ENCODE measurements at places on chromosomes 4 and X.

- DNase-seq, result peak; percentile 98
Observed at GRCh38 chrX:48003758-48004457, at the start of gene ZNF182. TSS of gene ZNF182 (minus strand) at chrX:48003989. CDS start at chrX:48002609, 1,380 bp downstream.

- no peak for DNase-seq
Observed at GRCh38 chr4:2231082-2231481, 10.8 kb downstream of the HAUS3 start.

DNA sequence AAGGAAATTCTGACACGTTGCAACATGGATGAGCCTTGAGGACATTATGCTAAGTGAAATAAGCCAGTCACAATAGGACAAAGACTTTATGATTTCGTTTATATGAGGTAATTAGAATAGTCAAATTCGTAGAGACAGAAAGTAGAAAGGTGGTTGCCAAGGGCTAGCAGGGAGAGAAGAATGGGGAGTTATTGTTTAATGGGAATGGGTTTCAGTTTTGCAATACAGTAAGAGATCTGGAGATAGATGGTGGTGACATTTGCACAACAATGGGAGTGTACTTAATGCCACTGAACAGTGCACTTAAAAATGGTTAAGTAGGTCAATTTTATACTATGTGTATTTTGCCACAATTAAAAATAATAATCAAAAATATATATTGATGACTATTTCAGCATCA is 43.4 kb upstream of the TMEM154 start:
- DNase-seq, result no peak

DNA sequence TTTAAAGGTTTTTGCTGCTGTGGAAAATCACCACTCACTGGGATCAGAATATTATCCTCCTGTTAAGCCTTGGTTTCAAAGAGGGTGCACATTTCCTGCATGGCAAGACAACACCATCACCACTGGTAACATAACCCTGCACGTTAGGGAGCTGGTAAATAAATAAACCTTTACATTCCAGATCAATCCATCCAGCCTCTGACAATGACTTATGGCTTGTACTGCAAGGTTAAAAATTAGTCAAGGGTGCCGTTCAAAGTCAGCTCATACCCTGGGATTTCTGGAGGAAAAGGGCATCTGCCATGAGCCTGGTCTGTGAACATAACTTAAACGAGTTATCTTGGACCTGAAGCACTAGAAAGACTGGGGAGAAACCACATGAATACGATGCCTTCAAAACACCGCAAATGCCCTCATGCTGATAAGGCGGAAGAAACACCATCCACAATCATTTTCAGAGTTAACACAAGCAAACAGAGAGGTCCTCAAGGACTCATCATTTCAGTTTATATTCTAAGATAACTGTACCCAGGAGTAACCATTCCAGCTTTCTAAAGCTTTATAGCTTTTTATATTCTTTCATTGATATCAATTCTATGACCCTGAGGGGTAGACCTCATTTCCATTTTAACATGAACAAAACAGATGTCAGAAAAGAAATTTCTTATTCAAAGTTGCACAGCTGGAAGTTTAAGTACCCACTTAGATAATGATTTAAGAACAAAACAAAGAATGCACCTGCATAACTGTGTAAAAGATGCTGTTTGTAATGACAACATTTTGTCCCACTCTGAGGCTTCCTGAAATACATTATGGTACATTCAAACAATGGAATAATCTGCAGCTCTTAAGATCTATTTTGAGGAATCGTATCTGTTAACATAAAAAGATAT is 103.1 kb downstream of the NPNT start:
- no peak for DNase-seq

DNA sequence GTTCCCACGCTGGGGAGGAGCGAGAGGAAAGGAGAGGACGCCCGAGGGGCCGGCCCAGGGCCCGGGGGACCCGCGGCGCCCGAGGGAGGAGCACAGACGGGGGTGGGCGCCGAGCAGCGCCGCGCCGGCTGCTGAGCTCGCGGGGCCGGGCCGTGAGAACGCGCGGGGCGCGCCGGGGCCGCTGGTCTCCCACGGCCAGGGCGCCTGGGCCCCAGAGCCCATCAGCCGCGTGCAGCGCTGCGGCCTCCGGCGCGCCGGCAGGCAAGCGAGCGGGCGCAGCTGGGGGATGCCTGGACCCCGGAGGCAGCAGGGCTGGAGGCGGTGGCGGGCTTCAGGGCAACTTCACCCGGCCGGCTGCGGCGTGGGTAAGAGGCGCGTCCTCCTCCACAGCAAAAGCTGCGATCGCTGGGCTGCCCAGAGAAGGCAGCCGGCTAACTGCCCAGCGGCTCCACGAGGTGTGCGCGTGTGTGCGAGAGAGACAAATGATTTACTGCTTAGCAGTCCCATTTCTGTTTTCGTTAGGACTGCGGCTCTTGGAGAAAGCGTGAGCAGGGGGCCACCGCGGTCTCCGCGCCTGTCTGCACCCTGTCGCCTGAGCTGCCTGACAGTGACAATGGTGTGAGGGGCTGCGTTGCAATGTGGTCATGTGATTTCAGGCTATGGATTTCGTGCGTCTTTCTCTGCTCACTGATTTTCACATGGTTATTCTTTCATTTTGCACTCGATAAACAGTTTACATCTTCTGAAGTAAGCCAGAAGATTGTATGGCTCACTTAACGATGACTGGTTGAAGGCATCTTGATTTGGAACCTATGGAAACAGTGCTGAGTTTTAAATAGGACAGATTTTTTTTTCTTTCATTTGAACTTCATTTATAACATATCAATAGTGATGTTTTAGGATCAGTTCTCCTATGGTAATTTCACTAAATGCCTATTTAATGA is 1.2 kb downstream of the GUCY1A1 start:
- DNase-seq, result peak; percentile 77

GRCh38 chr4:111360906-111361305 is 738.0 kb upstream of the PITX2 start:
- no peak for DNase-seq

Measured in NCI-H82 (cell line).